Kidney glomerular epithelial cell (primary cell): ENCODE measurements at places on chromosomes 1 and 21.

- DNase-seq: peak; percentile 80
Measured at GRCh38 chr1:245298781-245299180, 144.0 kb downstream of the KIF26B start.

GRCh38 chr21:33797565-33797964 is 118.0 kb downstream of the ATP5PO start:
- DNase-seq: no peak

GRCh38 chr1:51203874-51204245 is 32.2 kb upstream of the RNF11 start:
- DNase-seq: no peak

- DNase-seq: no peak
Measured at GRCh38 chr1:51669272-51669671, 52.4 kb downstream of the OSBPL9 start.

DNA sequence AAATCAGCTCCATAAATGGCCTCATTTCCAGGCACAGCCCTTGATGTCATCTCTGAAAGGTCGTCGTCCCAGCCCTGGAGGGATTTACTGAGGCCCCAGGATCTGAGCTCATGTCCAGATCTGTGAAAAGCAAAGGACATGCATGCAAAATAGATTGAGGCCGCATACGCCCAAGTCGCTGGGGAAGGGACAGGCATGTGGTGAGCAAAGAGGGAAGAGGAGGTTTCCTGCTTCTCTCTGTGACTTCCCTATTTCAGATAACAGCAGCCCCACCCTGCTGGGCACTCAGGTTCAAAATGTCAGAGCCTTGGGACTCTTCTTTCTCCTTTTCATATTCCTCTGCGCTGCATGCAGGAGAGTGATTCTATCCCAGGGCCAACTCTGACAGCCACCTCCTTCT is 197.2 kb downstream of the ADSS2 start:
- no peak for DNase-seq

DNA sequence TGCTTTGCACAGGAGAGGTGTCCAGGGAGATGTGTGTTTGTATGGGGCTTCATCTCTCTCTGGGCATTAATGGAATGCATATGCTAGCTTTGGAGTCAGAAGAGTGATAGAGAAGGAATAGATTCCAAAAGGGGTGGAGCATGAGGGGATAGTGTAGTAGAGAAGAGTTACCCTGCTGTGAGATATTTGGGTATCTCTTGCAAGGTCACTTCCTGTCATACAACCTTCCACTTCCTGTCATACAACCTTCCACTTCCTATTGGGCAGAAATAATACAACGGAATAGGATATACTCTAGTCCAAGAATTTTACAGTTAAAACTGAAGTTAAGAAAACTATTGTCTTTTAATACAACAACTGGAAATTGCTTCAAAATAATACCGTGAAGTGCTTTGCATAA is 351.8 kb upstream of the FMN2 start:
- no peak for DNase-seq

- DNase-seq: no peak
Measured at GRCh38 chr1:31387612-31388011, 14.7 kb upstream of the FABP3 start.

GRCh38 chr1:29156543-29157268 is 25.0 kb downstream of the SRSF4 start:
- DNase-seq: no peak

DNA sequence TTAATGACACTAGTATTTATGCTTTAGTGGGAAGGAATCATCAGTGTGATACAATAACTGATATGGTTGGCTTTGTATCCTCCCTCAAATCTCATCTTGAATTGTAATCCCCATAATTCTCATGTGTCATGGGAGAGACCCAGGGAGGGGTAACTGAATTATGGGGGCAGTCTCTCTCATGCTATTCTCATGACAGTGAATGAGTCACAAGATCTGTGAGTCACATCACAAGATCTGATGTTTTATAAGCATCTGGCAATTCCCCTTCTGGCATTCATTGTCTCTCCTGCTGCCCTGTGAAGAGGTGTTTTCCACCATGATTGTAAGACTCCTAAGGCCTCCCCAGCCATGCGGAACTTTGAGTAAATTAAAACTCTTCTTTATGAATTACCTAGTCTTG is 1760.3 kb downstream of the NCAM2 start:
- no peak for DNase-seq

DNA sequence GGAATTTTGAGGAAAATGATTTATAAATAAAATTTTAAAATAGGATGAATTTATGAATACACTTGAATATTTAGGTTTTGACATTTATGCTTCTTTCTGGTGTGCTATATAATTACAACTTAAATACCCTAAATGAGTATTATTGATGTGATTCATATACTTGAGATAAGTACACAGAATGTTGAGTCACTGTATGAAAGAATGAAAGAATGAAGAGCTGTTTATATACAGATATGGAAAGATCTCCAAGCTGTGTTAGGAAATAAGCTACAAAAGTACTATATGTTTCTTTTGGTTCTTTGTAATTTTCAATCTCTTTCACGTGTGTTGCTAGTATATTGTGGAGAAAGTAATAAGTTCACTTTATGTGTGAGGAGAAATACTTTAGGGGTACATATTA is 147.2 kb downstream of the RASAL2 start:
- no peak for DNase-seq

GRCh38 chr1:214066936-214067335 is 79.2 kb downstream of the PROX1 start:
- DNase-seq: no peak

DNA sequence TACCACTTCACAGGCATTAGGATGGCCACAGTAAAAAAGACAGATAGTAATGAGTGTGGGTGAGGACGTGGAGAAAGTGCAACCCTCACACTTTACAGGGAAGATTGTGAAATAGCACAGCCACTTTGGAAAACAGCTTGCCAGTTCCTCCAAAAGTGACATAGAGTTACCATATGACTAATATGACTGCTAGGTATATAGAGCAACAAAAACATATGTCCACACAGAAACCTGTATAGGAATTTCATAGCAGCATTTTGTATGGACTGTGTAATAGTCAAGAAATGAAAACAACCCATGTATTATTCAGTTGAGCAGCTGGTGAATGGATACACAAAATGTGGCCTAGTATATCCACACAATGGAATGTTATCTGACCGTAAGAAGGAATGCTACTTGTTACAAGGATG is 30.4 kb upstream of the LBR start:
- no peak for DNase-seq

DNA sequence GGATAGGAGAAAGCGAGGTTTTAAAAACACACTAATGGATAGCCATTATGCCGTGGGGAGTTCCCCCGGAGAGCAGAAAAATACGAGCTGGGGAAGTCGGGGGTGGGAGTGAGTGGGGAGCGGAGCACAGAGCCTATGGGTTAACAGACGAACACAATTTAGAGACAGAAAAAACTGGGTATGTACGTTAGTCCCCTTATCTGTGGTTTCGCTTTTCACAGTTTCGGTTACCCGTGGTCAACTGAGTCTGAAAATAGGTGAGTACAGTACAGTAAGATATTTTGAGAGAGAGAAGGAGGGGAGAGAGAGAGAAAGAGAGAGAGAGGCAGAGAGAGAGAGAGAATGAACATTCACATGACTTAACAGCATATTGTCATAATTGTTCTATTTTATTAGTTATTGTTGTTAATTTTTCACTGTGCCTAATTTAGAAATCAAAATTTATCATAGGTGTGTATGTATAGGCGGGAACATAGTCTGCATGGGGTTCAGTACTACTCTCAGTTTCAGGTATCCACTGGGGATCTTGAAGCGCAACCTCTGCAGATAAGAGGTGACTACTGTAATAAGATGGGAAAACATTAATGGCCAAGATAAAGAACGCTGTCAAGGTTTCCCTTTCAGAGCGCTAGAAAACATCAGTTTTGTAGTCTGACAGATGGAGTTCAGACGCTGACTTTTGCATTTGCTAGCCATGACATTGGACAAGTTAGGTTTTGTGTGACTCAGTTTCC is 125.6 kb upstream of the LMO4 start:
- no peak for DNase-seq

- DNase-seq: no peak
Measured at GRCh38 chr1:223853275-223853674, 7.5 kb upstream of the TP53BP2 start.
